ENCODE measurements at places on chromosomes 3 and 15. TPM values are rescaled to one million over a fixed set of nuclear protein-coding genes. Genes with fewer than 3 reads are reported as not detected.

Gene ALPK3
- total RNA-seq = 1.0 TPM

Gene RETNLB
- total RNA-seq = not detected

Gene RARB
- not detected for total RNA-seq

- no peaks in the 10 kb centered on the region for H3K4me1 ChIP-seq
- no peak overlapping the region for H3K4me3 ChIP-seq
- H3K27me3 ChIP-seq = no peaks in the 10 kb centered on the region
- DNase-seq = no peak
- H3K36me3 ChIP-seq = no peaks in the 10 kb centered on the region
These were observed 69.6 kb upstream of the GSK3B start for GRCh38 chr3:120163816-120164215.

GRCh38 chr3:189142527-189142926 is 29.2 kb upstream of the TPRG1 start:
- H3K4me3 ChIP-seq = no peak overlapping the region
- H3K27me3 ChIP-seq = peaks cover 14% of the 10 kb centered on the region
- H3K27ac ChIP-seq = no peak overlapping the region
- peaks cover 2% of the 10 kb centered on the region for H3K4me1 ChIP-seq
- no peak for DNase-seq
- no peaks in the 10 kb centered on the region for H3K36me3 ChIP-seq

GRCh38 chr3:31476209-31476608 is 56.5 kb upstream of the STT3B start:
- no peaks in the 10 kb centered on the region for H3K4me1 ChIP-seq
- DNase-seq = no peak
- no peak overlapping the region for H3K4me3 ChIP-seq
- H3K27me3 ChIP-seq = no peaks in the 10 kb centered on the region
- no peaks in the 10 kb centered on the region for H3K36me3 ChIP-seq

DNA sequence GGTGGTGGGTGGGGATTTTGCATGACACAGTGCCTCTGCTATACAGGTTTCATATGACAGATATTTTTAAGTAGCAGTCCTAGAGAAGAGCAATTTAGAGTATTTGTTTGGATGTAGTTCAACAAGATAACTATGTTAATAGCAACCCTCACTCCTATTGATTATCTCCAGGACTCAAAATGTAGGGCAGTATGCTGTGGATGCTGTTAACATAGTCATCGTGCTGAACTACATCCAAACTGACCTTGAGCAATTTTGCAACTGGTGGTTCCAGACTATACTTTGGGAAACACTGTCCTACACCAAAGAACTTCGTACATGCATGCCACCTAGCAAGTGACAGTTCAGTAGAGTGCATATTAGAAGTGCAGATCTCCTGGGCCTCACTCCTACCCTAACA is 117.6 kb downstream of the IL5RA start:
- DNase-seq = no peak
- no peaks in the 10 kb centered on the region for H3K27me3 ChIP-seq
- H3K27ac ChIP-seq = no peak overlapping the region
- no peaks in the 10 kb centered on the region for H3K36me3 ChIP-seq

GRCh38 chr3:58667704-58668103 is 1.1 kb upstream of the FAM3D start:
- H3K27ac ChIP-seq = no peak overlapping the region
- H3K4me3 ChIP-seq = no peak overlapping the region
- H3K36me3 ChIP-seq = no peaks in the 10 kb centered on the region
- H3K4me1 ChIP-seq = no peaks in the 10 kb centered on the region

GRCh38 chr15:29623116-29623639 is 199.1 kb downstream of the TJP1 start:
- no peaks in the 10 kb centered on the region for H3K27me3 ChIP-seq
- no peak overlapping the region for H3K4me3 ChIP-seq
- no peak for DNase-seq
- no peaks in the 10 kb centered on the region for H3K4me1 ChIP-seq
